ENCODE measurements at places on chromosomes 16 and 17.

DNA sequence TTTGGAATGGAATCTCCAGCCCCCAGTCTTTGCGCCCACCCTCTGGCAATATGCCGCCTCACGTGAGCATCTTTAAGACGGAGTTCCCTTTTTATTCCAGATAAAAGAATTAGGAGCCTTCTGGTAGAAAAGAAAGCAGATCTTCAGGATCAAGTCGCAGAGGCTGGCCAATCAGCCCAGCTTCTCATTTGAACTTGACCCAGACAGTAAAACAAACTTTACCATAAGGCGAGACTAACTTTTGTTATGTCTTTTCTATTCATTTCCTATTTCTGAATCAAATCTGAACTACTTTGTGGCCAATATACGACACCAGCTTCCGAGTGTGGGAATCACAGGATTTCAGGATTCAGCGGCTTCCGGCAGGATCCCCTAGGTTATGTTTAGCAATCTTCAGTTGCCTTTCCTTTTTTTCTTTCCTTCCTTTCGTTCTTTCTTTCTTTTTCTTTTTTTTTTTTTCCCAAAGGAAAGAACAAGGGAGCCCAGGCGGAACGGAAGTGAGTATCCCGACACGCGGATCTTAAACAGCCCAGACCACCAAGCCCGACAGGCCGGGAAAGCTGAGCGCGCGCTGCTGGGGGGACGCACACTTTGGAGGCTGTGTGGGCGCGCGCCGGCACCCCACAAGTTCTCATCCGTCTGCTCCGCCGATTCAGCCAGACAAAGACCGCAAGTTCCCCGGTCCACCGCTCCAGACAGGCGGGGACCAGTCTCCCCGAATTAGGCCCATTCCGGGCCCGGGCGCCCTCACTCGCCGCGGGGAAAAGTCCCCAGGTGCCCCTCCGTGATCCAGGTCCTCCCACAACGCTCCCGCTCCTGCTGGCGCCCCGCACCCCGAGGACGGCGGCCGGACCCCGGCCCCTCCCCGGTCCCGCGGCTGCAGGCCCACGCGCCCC is 633 bp downstream of the TBC1D16 start:
- DNase-seq: peak; percentile 9

GRCh38 chr16:12484972-12485371 is 318.7 kb downstream of the CPPED1 start:
- no peak for DNase-seq

GRCh38 chr16:55406651-55407050 is 72.3 kb upstream of the MMP2 start:
- DNase-seq: no peak

DNA sequence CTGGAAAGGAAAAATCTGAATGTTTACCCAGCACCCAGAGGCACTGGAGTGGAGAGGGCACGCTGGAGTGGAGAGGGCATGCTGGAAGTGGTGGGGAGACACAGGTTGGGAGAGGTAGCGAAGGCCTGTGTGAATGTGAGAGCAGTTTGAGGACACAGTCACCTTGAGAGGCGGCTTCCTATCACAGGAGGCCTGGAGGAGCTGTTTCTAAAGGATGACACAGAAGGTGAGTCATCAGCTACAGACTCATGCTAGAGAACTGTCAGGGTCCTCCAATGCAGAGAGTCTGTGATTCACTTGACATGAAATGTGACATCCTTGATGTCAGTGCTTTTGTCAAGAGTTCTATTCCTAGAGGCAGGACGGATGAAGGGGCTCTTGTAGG is 13.8 kb downstream of the CTRL start:
- peak; percentile 32 for DNase-seq

GRCh38 chr17:46108120-46108519 is 85.1 kb downstream of the KANSL1 start:
- DNase-seq: no peak

GRCh38 chr17:688100-688989 is 26.3 kb downstream of the VPS53 start:
- DNase-seq: no peak

DNA sequence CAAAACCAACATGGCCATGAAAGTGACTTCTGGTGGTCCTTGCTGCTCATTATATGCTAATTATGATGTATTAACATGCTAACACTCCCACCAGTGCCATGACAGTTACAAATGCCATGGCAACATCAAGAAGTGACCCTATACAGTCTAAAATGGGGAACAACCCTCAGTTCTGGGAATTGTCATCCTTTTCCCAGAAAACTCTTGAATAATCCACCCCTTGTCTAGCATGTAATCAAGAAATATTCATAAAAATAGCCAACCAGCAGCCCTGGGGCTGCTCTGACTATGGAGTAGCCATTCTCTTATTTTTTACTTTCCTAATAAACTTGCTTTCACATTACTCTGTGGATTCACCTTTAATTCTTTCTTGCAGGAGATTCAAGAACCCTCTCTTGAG is 35.9 kb downstream of the DNAJA2 start:
- DNase-seq: no peak

DNA sequence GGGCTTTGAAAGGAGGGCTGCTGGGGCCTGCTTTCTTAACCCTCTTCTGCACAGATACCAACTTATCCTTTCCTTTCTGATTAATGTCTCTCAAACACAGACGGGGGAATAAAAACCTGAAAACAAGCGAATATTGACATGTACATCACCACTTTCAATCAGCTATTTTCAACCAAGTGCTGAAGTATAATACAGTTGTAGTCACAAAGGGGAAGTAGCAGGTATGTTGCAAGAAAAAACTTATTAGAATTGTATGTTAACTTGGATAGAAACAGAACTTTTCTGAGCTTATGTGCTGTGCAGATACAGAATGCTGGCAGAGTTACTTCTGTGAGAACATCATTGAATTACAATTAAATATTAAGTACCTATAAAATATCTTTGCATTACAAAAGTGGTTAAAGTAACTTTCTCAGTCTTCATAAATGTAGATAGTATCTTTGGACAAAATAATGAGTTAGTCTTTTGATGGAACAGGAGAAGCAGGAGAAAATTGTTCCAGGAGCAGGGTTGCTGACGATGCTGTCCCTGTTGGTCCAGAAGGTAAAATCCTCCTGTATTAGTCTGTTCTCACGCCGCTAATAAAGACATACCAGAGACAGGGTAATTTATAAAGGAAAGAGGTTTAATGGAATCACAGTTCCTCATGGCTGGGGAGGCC is 59.5 kb downstream of the RPTOR start:
- no peak for DNase-seq

- DNase-seq: no peak
These were observed 1.0 kb upstream of the IGF2BP1 start for GRCh38 chr17:48995974-48996721.

GRCh38 chr16:72124761-72125634 is 31.4 kb downstream of the DHX38 start:
- DNase-seq: peak; percentile 48

- DNase-seq: no peak
These were observed 44.5 kb downstream of the VMP1 start for GRCh38 chr17:59751955-59752413.

GRCh38 chr17:76642994-76643393 is 563 bp downstream of the ST6GALNAC1 start:
- no peak for DNase-seq

DNA sequence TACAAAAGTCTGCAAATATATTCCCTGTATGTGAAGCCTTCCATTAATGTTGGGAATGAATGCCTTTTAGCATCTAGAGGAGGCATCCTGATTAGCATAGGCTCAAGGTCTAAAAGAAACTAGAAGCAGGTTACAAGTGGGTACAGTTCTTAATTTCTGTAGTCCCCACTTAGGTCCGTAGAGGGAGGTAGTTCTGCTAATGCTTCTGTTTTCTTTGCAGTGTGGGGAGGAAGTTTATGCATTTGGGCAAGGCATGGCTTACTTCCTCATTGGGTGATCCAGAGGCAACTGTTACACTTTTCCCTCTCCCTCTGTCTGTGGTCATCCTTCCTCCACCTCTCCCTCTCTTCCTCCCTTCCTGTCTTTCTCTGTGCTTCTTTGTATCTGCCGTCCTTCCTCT is 108.4 kb upstream of the ZKSCAN2 start:
- DNase-seq: no peak

DNA sequence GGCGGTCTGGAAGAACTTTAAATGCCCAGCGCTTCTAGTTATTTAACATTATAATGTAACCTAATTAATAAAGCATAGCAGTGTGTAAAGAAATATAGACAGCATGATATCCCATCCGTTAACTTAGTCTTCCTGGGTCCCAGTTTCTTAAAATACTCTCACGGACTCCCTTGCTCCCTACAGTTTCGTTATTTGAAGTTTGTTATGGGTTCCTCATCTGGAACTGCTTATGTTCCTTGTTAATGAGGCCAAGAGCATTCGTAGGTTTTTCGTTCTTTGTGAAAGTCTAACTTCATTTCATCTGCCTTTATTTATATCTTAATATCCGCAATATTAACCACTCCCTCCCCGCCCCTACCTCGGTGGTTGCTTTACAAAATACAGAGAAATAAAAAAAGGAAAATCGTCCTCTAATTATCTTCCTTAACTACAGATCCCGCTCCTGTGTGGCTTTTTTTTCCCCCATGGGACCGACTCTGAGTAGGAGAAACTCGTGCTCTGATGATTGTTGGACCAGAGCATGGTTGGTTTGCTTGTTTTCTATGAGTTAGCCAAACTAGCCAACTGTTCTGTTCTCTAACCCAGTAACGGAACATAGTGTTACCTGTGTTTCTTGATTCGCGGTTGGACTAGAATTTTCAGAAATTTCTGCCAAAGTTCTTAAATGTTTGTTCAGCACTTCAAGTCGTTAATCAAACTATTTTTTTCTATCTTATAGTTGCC is 863 bp downstream of the ADPRM start:
- no peak for DNase-seq

DNA sequence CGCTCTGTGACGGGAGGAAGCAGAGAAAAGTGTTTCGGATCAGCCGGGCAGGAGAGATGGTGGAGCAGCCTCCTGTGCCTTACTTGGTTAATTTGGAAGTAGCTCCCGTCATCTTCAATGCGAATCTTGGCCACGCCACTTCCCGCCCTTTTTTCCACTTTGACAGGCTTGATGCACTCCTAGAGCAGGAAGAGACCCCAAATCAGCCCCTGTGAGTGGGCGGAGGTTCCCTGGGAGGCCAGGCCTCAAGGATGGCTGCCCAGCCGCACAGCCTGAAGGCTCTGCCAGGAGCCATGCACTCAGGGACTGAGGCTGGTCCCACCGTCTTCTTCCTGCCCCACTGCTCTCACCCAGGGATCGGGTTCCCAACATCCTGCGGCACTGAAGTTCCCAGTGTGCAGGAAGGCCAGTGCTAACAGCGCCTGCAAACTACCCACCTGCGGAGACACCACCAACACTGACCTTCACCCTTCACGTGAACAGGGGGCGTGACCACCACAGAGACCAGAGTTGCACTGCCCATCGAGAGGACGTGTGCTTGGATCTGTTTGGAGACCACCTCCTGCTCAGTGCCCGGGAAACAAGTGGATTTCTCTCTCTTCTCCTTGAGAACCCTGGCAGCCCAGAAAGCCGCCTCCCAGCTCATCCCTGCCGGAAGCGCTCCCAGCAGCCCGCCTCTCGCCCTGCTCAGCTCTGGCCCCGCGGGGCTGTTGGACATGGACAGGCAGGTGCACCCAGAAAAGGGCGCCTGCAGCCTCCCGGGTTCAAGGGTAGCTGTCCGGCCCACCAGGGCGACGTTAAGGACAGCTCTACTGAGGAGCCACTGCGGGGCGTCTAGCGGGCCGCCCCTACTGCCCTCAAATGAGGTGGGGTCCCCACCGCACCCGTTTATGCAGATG is 988 bp downstream of the CIAO3 start:
- no peak for DNase-seq

GRCh38 chr17:19676896-19677295 is 28.3 kb downstream of the ALDH3A2 start:
- no peak for DNase-seq

- no peak for DNase-seq
These were observed 118.1 kb downstream of the ENGASE start for GRCh38 chr17:79192503-79193351.

DNA sequence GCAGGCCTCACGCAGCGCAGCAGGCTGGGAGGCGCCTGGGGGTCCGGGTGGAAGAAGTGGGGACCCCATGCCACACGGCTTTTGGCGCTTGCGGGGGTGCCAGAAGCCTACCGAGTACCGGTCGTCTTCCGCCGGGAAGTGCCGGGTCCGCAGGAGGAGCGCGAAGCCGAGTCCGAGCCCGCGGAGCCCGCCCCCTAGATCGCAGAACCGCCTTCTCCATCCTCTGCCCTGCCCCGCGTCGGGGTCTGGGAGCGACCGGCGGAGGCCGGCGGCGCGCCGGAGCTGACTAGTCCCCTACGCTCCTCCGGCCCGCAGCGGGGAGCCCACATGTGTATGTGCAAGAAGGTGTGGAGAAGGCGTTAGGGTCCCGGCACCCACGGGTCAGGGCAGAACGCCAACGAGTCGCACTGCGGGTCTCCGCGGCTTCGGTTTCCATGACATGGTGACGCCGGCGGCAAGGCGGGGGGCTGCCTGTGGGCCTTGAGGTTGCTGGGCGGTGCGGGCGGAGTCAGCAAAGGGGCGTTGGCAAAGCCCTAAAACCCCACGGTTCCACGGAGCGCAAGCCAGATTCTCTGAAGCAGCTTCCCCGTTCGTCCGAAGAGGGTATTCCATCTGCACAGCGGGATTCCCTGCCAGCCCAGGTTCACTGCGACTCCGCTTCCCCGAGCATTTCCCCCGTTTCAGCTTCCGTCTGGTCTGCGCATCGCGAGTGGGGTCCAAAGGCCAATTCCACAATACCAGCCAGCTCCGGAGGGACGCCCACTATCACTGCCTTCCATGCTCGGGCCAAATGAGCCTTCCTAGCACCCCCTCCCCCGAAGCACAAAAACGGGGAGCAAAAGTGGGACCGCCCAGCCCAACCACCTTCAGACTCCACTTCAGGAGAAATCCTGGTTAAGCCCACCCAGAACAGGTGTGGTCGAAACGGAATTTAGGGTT is 2.3 kb upstream of the LHX1 start:
- DNase-seq: no peak

GRCh38 chr17:74962622-74963394 is 9.8 kb downstream of the HID1 start:
- no peak for DNase-seq

DNA sequence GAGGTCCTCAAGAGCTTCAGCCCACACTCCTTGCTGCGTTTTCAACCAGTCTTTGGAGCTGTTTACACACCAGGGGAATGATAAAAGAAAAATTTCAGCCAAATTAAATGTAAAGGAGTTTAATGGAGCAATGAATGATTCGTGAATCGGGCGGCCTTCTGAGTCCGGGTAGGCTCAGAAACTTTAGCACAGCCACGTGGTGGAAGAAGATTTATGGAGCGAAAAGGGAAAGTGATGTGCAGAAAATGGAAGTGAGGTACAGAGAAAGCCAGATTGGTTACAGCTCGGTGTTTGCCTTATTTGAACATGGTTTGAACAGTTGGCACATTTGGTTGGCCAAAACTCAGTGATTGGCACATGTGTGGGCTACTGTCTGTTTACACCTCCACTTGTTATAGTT is 305.4 kb downstream of the MAF start:
- no peak for DNase-seq

GRCh38 chr16:62254372-62254771 is 218.1 kb upstream of the CDH8 start:
- no peak for DNase-seq

DNA sequence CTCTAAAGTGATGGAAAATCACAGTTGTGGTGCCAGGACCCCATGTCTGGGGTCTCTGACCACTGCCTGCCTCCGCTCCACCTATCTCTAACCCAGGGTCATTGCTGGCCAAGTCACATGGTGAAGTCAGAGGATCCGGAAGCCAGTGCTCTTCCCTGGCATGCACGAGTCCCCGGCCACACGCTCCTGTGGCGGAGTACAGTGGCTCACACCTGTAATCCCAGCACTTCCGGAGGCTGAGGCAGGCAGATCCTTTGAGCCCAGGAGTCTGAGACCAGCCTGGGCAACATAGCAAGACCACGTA is 21.5 kb upstream of the RBFOX3 start:
- no peak for DNase-seq

Data from activated T-cell treated with anti-CD3 and anti-CD28 coated beads for 4 hours (primary cell).